A673 (cell line): ENCODE measurements at places on chromosomes 3 and 15.

GRCh38 chr3:139303216-139303615 lies 40.6 kb upstream of the MRPS22 start:
- DNase-seq, result no peak

GRCh38 chr3:173140986-173141385 lies at the start of gene SPATA16:
SPATA16 (minus strand) TSS chr3:173141235; CDS start chr3:173117731, 23,504 bp downstream.
- no peak for DNase-seq

DNA sequence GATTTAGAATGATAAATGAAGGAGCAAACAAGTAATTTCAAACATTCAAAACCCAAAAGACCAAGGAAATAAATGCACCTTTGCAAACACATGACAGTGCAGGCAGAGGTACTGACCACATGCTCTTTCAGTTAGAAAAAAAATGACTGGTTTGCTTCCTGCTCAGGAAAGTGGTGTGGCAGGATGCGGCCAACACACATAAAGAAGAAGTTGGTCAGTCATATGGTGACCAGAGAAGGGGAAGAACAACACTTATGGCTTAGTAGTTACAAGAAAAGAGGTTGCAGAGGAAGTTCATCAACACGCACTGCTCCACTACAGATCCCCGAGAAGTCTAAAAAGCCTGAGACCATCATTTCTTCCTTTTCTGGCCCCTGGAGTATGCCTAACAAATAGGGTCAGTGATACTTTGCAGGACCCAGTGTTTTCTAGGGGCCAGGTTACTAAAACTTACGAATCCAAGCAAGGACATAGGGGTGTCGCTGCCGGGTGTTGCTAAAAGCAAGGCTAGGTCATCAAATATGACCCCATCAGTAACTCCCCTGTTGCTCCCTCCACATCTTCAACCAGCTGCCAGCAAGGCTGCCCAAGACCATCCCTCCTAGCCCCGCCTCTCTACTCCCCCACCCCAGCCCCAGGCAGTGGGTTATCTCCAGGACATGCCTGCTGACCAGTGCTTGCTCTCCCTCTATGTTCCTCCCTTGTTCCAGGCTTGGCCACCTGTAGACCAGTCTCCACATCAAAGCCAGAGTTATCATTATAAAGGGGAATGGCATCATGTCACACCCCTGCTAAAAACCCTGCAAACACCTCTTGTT lies 11.2 kb downstream of the ATP8B4 start:
- no peak for DNase-seq

DNA sequence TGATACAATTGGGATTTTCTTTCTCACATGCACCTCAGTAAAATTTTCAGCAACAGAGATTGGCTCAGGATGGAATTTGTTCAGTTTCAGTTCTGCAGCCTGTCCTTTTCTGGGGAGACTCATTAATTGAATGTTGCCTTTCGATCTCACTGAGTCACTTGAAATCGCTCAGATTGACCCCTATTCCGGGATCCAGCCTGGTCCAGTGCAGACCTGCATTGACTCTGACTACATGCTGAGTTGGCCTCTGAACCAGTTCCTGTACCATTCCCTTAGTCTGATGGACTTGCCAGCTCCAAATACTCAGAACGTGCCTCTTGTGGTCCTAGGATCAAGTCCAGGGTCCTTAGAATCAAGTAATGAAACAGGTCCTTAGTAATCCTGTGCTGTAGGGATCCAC lies 9.4 kb downstream of the IGF1R start:
- DNase-seq, result no peak

GRCh38 chr3:195906865-195907683 lies 1.3 kb downstream of the TNK2 start:
- DNase-seq, result no peak

DNA sequence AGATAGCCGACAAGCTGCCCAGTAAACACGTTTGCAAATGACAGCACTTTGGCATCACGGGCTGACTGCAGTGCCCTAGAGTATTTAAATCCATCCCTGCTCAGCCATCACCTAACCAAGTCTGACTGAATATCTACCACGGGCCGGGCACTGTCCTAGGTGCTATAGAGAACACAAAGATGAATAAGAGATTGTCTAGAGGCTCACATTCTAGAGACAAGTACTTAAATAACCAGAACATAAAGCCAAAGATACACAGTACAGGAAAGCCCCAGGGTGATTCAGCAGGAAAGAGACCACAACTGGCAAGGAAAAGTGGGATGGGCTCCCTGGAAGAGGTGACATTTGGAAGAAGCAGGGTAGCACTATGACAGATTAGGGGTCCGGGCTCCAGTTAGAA lies 103.5 kb downstream of the MYLK start:
- DNase-seq, result no peak

DNA sequence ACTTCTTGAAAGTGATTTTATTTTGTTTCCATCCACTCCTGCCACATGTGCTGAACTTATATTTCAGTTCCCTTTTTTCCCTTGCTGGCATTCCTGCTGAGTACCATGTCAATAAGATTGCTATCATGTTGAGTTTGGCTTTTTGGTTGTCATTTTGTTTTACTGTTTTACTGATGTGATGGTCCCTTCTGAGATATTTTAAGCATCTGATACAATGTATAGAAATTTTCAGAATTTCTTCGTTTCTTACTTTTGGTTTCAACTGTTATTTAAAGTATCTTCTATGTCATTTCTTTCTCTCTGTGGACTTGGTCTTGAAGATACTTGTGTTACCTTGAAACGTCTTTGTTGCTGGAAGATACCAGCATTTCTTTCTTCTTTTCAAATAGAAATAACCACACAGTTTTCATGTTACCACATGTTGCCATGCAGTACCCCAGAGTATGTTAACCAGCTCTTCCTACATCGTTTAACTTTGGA lies 14.1 kb downstream of the SIDT1 start:
- no peak for DNase-seq

DNA sequence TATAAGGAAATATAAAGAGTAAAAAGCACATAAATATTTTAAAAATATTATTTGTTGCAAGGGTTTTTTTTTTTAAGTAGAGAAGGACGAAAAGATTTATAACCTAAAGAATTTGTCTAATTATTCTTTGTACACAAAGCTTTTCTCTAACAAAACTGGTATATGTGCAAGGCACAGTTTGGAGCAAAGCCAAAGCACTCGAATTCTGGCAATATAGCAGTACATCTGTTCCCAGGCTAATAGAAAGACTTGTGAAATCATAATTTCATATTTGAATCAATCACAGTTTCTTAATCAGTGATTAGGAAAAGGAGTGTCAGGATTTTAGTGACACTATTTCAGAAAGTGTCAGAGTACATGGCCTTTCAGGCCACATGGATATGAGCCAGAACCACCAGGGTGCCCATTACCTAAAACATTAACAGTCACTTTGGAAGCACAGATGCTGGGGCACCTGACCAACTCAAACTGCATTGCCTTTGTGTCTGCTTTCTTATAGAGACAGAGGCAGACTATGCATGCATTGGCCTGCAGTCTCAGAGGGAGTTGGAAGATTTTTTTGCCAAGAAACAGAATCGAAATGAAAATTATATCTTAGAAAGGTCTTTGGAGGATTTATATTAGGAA lies 651.8 kb upstream of the SGO1 start:
- no peak for DNase-seq

GRCh38 chr15:59632714-59633113 lies 21.1 kb downstream of the GCNT3 start:
- DNase-seq, result peak; percentile 17

GRCh38 chr3:160106905-160107861 lies 118.0 kb upstream of the C3orf80 start:
- no peak for DNase-seq

DNA sequence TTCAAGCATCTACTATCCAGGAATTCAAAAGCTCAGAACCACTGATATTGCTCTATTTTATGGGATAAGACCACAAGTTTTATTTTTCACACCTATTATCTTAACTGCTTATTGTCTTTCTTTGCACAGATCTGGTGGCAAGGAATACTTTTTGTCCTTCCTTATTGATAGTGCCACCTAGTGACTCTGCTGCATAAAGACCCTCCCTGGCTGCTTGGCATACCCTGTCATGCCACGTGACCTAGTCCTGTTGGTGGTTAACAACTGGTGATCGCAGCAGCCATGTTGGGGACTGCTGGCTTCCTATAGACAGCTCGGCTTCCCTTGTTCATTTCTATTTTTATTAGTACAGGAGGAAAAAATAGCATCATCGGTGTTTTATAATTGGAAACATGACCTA lies 236.3 kb downstream of the MEX3B start:
- DNase-seq, result peak; percentile 73

DNA sequence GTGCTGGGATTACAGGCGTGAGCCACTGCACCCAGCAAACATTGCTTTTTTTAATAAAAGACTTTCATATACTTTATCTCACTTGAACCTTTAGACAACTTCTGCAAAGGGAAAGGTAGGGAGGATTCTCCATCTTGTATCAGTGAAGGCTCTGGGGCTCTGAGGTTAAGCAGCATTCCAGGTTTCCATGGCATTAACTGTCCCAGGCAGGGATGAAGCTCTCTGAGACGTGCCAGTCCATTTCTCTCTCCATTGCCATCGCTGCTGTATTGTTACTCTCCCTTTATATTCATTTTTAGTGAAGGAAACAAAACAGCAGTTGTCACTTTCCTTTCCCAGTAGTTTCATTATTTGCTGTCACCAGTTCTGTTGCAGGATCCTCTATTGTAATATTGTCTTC lies 342.4 kb downstream of the LPP start:
- no peak for DNase-seq

GRCh38 chr3:88132894-88133293 lies 16.9 kb upstream of the C3orf38 start:
- DNase-seq, result no peak

DNA sequence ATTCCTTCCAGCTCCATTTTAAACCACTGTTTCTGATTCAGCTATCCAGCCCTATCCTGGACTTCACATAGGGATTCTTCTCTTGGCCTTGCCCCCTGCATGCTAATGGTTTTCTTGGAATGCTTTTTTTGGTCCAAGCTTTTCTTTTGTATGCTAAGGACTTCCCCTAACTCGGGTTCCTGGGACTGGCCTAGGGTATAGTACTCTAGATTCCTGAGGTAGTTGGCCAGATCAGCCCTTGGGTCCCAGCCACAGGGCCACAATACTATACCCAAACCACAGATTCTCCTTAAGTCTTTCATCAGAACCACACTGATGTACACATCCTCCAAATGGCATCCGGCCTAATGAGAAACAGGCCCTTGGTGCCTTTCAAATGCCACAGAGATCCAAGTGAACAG lies 2.8 kb downstream of the FYCO1 start:
- DNase-seq, result no peak

DNA sequence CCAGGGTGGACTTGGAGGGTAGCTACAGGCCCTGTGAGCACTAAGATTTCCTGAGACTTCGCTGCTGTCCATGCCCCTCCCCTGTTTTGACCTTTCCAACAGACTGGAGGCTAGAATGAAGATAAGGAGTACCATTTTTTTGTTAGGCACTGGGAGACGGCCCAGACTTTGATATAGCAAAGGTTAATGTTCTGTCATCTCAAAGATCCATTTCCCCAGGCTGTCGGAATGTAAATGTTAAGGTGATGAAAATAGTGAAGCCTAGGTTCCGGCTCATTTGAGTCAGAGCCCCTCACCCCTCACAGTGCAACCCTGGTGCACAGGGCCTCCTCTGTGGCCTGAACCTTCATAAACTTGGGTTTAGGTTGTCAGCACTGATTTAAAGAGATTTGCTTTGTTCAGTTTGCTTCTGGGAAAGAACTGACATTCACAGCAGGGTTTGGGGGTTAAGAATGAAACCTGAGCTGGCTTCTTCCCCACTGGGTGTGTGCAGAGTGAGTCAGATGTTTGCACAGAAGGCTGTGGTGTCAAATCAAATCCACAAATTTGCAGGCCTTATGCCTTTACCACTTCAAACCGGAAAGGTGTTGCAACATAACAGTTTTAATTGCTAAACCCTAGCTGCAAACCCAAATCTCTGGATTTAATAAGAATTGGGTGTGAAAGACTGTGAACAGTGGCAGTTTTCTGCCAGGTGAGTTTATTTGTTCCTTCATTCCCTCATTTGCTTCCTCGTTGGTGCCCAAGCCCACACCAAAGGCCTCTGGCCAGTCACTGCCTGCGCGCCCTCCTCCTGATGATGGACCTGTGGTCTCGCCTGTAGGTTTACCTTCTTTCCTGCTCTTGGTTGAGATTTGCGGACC lies 20.6 kb upstream of the KCTD6 start:
- peak; percentile 87 for DNase-seq

- DNase-seq, result no peak
Measured at GRCh38 chr3:140223197-140223596, 288.2 kb downstream of the CLSTN2 start.

DNA sequence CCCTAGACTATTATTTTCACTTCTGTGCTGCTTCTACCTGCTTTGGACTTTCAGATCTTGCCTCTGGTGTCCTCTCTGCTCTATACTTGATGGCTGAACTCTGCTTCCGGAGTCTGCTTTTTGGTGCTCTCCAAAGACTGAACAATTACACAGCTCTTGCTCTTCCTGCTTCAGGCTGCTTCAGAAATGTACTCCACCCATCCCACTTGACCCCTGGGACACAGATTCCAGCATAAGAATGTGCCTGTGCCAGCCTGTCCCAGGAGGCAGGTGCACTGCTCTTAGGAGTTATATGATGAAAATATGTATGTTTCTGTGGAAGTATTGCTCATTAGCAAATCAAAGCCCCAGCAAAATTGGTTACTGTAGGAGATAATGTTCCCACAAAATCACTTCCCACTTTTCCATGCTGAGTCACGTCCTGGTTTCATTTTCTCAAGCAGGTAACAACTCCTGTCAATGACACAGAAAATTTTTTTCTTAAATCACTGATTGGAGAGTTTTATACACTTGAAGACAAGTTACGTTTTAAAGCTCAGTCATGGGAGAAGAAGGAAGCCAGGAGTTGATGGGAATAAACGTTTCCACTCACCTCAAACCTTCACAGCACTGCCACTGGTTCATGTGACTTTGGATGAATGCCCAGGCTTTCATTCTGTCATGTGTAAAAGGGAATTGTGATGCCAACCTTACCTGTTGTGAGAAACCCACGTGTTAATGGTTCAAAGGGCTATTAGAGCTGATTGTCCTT lies 239.4 kb upstream of the ZPLD1 start:
- DNase-seq, result no peak

GRCh38 chr3:185308126-185308754 lies 54.4 kb upstream of the EHHADH start:
- DNase-seq, result peak; percentile 84

- DNase-seq, result peak; percentile 60
Measured at GRCh38 chr3:182793663-182794454, 555 bp downstream of the ATP11B start.

- no peak for DNase-seq
Measured at GRCh38 chr3:23209747-23210487, 6.8 kb downstream of the UBE2E2 start.

DNA sequence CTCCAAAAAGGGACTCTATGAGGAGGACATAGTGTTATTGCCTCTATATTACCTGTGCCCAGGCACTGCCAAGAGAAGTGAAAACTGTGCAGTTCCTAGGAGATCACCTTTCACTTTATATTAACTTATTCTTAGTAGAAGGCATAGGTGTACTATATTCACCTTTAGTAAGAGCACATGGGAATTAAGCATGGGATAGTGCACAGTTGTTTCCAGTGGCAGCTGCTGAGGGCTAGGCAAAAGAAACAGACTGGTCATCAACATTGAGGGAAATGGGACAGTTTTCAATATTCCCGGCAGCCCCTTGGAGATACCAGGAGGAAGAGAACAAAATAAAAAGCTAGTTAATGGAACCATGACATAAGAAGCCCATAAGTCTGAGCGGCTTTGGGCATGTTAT lies 100.9 kb downstream of the PLCL2 start:
- DNase-seq, result no peak
